T-helper 17 cell (primary cell): ENCODE measurements at places on chromosomes 13 and 19. TPM values are rescaled to one million over a fixed set of nuclear protein-coding genes. Genes with fewer than 3 reads are reported as not detected.

DNA sequence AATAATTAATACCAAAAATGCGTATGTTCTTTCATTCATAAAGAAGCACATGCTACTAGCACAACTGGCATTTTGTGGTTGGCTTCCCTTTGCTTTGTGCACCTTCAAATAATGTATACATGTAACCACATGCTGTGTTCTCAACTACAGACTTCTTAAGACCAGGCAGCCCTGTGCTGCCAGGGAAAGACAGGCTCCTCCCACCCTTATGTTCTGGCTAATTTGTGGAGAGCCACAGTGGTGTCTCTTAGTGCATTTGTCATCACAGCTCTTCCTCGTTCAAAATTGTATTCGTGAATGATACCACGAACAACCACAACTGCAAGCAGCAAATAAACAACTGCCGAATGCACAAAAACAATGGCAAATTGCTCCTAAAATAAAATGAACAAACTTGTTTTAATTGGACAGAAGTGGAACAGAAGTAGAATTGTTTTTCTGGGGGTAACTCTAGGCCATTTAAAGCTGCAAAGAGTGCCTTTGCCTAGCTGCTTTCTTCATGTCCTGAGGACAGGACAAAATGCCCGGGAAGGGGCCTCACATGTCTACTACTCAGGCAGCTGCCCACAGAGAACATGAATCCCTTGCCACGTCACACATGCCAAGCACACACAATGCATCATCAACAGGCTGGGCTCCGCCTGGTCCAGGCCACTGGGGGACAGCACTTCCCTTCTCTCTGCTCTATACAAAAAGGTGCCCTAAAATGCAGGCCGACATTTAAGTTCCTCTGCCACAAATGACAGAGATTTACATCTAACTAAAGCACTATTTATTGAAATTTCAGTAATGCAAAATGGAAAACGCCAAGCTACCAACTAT is 21.7 kb downstream of the IRS2 start:
- no peaks in the 10 kb centered on the region for H3K27me3 ChIP-seq
- H3K4me3 ChIP-seq, result peak overlapping the region; percentile 64
- H3K36me3 ChIP-seq, result peaks cover 4% of the 10 kb centered on the region

The ZNF569 gene
- 8.6 TPM for total RNA-seq

- H3K4me3 ChIP-seq, result no peak overlapping the region
- peaks cover 36% of the 10 kb centered on the region for H3K4me1 ChIP-seq
- peaks cover 2% of the 10 kb centered on the region for H3K36me3 ChIP-seq
- no peak for DNase-seq
- no peaks in the 10 kb centered on the region for H3K27me3 ChIP-seq
Observed at GRCh38 chr19:4391306-4391693, 9.0 kb downstream of the SH3GL1 start.

The STK24 gene
- 163 TPM for total RNA-seq

DNA sequence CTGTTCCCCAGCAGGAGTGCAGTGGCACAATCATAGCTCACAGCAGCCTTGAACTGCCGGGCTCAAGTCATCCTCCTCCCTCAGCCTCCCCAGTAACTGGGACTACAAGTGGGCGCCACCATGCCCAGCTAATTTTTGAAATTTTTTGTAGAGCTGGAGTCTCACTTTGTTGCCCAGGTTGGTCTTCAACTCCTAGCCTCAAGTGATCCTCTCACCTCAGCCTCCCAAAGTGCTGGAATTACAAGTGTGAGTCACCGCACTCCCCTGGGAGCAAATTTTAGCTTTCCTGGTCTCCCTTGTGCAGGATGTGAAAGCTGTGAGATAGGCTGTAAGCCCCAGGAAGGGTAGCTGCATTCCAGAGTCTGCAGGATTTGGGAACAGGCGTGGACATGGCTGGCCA is 5.4 kb upstream of the GARRE1 start:
- DNase-seq, result no peak
- peaks cover 1% of the 10 kb centered on the region for H3K36me3 ChIP-seq
- H3K27me3 ChIP-seq, result no peaks in the 10 kb centered on the region
- peaks cover 12% of the 10 kb centered on the region for H3K4me1 ChIP-seq
- H3K4me3 ChIP-seq, result no peak overlapping the region

DNA sequence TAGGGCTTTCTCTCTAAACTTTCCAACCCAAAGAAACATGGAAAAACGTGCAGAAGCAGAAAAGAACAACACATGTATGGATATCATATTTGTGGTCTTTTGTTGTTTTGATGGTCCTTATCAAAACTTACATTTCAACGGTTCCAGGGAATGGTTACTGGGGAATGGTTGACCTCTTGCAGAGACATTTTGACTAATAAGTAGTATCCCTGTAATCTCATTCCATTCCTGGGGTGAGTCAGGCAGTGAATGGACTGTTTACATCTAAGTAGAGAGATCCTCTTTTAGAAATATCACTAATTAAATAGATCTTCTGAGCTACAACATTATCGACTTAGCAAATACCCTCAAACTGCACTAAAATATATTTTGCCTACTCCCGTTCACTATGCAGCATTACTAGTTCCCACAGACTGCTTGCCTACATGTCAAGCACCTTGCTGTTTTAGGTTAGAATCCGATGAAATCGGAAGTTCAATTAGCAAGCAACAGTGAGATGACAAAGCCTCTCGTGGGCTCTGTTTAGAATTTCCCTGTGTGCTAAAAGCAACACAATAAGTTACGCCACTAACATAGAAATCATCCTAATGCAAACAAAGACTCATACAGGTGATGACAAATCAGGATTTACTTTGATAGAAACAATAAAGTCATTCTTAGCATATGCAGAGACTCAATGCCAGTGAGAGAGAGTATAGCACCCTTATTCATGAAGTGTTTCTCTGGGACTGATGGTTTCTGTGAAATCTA is 797.7 kb upstream of the ARGLU1 start:
- DNase-seq, result no peak
- H3K4me3 ChIP-seq, result no peak overlapping the region
- no peaks in the 10 kb centered on the region for H3K36me3 ChIP-seq

DNA sequence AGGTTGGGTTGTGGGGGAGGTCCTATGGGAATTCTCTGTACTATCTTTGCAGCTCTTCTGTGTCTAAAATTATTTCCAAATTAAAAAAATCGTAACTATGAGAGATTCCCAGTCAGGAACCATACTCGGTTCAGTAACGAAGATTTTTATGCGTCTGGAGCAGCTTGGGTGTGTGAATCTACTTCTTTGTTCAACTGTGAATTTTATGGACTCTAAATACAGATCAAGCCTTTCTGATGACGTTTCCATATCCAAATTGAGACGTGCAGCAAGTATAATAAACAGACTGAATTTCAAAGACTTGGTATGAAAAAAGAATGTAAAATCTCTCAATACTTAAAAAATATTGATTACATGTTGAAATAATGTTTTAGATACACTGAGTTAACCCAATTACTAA is 30.9 kb downstream of the MLLT1 start:
- H3K36me3 ChIP-seq, result no peaks in the 10 kb centered on the region
- DNase-seq, result no peak
- no peak overlapping the region for H3K27ac ChIP-seq

DNA sequence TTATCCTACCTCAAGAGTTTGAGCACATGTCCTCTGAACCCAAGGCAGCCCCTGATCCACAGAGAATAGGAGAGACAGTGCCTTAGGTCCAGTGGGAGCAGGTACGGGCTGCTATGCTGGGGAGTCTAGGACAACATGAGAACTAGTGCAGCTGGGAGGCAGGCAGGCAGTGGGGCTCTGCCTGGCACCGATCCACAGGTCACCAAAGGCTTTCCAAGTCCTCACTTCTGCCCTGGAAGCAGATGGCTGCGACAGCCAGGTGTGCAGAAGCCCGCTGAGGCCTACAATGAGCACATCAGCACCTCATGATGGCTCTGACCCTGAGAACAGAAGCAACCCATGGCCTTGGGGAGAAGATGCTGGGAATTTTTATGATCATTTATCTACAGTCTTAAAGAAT is 29.8 kb upstream of the EPHX3 start:
- no peak for DNase-seq
- H3K27me3 ChIP-seq, result no peaks in the 10 kb centered on the region
- peaks cover 7% of the 10 kb centered on the region for H3K4me1 ChIP-seq
- H3K27ac ChIP-seq, result no peak overlapping the region
- H3K4me3 ChIP-seq, result no peak overlapping the region

DNA sequence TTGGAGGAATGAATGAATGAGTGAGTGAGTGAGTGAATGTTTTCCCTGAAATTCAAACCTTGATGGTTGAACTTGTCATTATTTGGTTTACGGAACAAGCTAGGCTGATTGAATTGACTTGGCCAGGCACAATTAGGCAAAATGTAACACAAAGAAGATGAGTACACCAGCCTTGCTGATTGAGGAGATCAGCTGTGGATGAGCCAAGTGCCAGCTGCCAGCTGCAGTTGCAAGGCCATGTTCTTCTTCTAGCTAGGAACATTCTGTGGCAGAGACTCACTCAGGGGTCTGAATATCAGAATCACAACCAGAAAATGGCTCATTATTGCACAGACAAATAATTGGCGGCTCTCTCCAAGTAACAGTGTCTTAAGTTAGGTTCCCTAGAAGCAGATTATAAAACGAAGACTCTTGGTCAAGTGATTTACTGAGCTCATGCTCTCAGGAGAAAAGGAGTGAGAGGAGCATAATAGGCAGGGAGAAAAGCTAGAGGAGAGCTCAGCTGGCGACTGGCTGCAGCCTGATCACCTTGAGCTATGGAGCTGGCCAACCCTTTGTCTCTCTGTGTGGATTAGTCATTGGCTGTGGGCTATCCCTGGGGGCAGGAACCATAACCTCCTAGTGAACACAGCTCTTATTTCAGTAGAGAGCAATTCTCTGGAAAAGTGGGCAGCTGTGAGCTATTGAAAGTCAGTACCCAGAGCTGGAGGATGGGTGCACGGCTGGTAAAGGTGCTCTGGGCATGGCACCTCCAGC is 225.3 kb upstream of the SERP2 start:
- H3K4me3 ChIP-seq, result no peak overlapping the region
- peaks cover 23% of the 10 kb centered on the region for H3K27me3 ChIP-seq
- H3K36me3 ChIP-seq, result peaks cover 3% of the 10 kb centered on the region

DNA sequence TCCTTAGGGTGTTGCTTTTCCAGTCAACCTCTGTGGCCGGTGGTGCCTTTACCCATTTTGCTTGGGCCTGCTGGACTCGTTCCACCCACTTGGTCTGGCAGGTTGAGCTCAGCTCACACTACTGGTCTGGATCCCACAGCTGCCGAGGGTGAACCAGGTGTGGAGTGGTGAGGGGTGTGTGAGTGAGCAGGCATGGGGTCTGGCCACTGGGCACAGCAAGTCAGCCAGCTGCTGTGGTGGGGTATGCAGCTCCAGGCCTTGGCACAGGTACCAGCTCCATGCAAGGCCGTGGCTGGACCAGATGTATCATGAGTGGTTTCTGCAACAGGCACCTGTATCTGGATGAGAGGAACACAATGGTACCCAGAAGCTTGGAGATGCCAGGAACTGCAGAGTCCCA is 277.6 kb upstream of the KLHL1 start:
- no peak overlapping the region for H3K4me3 ChIP-seq
- no peaks in the 10 kb centered on the region for H3K27me3 ChIP-seq

- peaks cover 5% of the 10 kb centered on the region for H3K36me3 ChIP-seq
- H3K4me1 ChIP-seq, result peaks cover 28% of the 10 kb centered on the region
- H3K27ac ChIP-seq, result no peak overlapping the region
- H3K27me3 ChIP-seq, result peaks cover 7% of the 10 kb centered on the region
- no peak overlapping the region for H3K4me3 ChIP-seq
Observed at GRCh38 chr19:16285769-16286498, 38.7 kb upstream of the KLF2 start.

DNA sequence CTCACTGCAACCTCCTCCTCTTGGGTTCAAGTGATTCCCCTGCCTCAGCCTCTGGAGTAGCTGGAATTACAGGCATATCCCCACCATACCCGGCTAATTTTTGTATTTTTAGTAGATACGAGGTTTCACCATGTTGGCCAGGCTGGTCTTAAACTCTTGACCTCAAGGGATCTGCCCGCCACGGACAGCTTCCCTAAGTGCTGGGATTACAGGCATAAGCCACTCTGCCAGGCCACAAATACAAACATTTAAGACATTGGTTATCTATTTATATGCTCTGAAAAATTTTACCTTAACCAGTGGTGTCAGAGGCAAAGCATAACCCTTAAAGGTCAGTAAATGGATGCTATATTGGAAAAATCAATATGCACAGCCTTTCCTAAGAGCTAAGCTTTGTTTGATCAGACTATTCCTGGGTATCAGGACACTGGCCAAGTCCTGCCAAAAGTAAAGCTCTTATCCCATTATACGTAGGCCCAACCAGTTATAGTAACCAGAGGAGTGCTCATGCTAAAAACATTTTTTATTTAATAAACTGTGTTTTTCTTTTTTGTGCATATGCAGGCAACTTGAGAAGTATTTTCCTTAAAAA is 56.4 kb upstream of the STARD13 start:
- peaks cover 3% of the 10 kb centered on the region for H3K36me3 ChIP-seq
- no peak for DNase-seq
- no peaks in the 10 kb centered on the region for H3K4me1 ChIP-seq

The SYCN gene
- total RNA-seq, result not detected

The GPR4 gene
- total RNA-seq, result not detected
